ENCODE measurements at places on chromosomes 5 and 9.

- no peak for DNase-seq
Observed at GRCh38 chr5:56639476-56639875, 175.9 kb upstream of the MAP3K1 start.

DNA sequence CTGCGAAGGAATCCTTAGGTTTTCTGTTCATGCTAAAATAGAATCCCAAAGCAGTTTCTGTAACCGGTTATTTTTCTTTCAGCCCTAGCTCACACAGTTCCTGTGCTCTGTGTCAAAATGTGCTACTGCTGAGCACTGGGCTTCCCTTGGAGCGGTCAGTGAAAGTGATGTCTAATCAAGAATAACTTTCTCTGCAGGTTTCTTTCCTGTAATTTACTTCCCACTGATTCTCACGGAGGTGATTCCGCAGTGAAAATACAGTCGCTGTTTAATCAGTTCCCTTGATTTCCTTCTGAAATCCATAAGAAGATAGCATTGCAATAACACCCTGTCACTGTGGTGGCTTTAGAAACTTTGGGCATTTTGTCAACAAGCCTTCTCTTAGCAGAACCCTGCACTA lies 112.0 kb upstream of the ISL1 start:
- no peak for DNase-seq

DNA sequence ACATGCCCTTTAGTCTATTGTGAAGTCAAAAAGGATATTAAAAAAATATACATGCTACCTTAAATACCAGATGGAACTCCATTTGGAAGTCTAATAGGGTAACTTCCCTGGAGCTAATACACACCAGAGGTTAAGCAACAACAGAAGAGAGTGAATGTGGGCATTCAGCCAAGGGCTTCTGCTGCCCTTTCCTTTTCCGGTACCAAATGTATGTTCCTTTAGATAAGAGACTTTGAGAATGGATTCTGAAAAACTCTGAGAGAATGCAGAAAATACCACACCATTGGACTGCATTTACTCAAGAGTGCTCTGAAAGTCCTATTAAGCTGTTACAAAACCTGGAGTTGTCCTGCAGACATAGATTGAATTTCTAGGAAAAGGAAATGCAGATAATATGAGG lies 23.8 kb upstream of the TRPM3 start:
- DNase-seq = no peak

- no peak for DNase-seq
Observed at GRCh38 chr5:133276171-133276570, 224.4 kb downstream of the HSPA4 start.

GRCh38 chr5:14309878-14310531 lies 166.9 kb downstream of the TRIO start:
- no peak for DNase-seq

GRCh38 chr5:170120576-170120975 lies 14.9 kb downstream of the FOXI1 start:
- no peak for DNase-seq

- no peak for DNase-seq
Observed at GRCh38 chr5:74153255-74153790, 487.2 kb downstream of the ENC1 start.

DNA sequence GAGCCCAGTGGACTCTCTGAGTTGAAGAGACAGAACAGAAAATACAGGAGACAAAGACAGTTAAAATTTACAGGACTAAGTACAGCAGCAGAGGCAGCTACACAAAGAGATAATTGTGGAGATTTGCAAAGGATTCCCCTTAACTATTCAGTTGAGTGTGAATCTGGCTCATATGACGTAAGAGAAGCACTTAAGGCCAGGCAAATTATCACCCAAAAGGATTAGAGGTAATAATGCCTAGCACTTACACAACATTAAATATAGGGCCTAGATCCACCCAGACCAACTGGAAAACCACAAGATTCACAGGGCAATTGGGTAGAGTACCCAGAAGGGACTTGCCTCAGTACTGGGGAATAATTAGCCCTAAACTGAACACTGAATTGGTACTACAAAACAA lies 41.3 kb downstream of the ADAMTS6 start:
- no peak for DNase-seq

GRCh38 chr5:157575381-157576020 lies at the start of gene ADAM19:
TSS of gene ADAM19 (minus strand) at chr5:157575775. CDS start at chr5:157575696, 79 bp downstream.
- no peak for DNase-seq

- no peak for DNase-seq
Observed at GRCh38 chr9:30977965-30978364, 1406.5 kb upstream of the ACO1 start.

DNA sequence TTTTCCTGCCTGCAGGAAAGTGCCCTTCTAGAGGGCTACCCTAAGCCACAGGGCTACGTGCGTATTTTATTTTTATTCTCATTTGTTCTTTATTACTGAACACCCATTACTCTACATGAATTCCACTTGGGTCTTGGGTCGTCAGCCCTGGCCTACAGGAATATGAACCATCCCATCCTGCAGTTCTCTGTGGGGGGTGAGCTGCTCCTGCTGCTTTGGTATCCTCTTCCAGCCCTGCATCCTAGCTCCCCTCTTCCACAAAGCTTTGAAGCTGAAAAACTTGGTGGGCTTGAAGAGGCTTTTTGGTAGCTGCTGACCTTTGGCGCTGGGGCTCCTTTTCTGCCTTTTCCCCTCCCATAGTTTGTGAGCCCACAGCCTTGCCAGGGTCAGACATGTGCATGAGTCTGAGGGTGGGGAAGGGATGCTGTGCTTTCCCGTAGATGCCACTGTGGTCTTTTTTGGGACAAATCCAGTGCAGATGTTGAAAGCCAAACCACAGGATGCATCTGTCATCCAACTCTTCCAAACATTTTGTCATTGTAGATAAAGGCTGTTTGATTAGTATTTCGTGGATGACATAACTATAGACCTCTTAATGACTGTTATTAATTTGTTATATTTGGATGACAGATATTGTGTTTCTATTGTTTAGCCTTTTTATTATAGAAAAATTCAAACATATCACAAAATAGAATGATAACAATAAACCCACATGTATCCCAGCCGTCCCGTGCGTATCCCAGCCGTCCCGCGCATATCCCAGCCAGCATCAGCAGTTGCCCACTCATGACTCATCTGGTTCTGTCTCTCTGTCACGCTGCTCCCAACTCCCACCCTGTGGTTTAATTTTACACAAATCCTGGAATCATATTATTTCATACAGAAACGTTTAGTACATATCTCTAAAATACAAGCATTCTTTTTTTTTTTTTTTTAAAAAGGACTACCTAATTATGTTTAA lies 43.9 kb downstream of the SLC46A2 start:
- DNase-seq = no peak

GRCh38 chr5:156121234-156121633 lies 205.7 kb upstream of the SGCD start:
- no peak for DNase-seq
